HEK293T (cell line): ENCODE measurements at places on chromosomes 4 and X.

- no peak for DNase-seq
Observed at GRCh38 chr4:180296036-180296599, 1947.1 kb upstream of the TENM3 start.

- no peak for DNase-seq
Observed at GRCh38 chrX:133818019-133818418, 167.4 kb downstream of the GPC3 start.

- no peak for DNase-seq
Observed at GRCh38 chrX:154125391-154126040, 18.5 kb upstream of the OPN1LW start.

- DNase-seq: no peak
Observed at GRCh38 chr4:133600008-133600407, 450.9 kb downstream of the PCDH10 start.

DNA sequence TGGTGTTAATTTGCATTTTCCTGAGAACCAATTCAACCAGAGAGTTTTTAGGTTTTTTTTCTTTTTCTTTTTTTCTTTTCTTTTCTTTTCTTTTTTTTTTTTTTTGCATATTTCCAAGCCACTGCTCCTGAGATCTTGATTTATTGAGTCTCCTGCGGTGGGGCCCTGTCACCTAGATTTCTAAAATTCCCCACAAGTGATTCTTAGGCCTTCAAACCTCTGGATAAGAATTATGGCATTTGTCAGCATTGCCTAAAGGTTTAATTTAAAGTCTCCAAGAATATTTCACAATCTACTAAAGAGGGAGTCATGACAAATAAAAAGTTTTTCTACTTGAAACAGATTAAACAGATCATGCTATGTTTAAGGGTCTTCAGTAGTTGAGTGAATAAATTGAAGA lies 84.9 kb downstream of the GAB1 start:
- DNase-seq: no peak

- DNase-seq: no peak
Observed at GRCh38 chr4:1992468-1993168, 16.2 kb downstream of the NELFA start.

- DNase-seq: no peak
Observed at GRCh38 chrX:15241301-15241700, 28.6 kb downstream of the ASB9 start.

- no peak for DNase-seq
Observed at GRCh38 chrX:10011261-10011931, 44.2 kb downstream of the CLDN34 start.

DNA sequence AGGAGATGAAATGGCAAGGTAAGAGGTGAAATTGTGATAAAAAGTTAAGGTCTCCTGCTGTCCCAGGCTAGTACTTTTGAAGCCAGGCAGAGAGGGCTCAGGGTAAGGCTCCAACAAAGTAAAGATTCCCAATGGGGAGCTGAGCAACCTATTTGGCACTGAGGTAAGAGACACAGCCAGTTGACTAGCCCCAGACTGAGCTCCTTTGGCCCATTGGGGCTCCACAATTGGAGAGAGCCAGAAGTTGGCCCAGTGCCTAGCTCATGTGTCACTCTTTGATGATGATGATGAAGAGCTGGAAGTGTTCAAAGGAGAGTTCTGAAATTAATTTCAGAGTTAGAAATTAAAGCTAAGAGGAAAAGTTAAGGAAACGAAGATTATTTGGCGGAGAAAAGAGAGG lies 94.6 kb downstream of the RLIM start:
- no peak for DNase-seq

GRCh38 chr4:20273793-20274192 lies 22.1 kb downstream of the SLIT2 start:
- DNase-seq: no peak

- no peak for DNase-seq
Observed at GRCh38 chr4:74205046-74205445, 47.1 kb downstream of the MTHFD2L start.
